ENCODE measurements at places on chromosomes 3 and 15.

GRCh38 chr3:13801361-13802204 lies 78.3 kb downstream of the WNT7A start:
- DNase-seq, result no peak

- peak; percentile 70 for DNase-seq
These were observed 344.6 kb upstream of the DCBLD2 start for GRCh38 chr3:99246010-99246654.

DNA sequence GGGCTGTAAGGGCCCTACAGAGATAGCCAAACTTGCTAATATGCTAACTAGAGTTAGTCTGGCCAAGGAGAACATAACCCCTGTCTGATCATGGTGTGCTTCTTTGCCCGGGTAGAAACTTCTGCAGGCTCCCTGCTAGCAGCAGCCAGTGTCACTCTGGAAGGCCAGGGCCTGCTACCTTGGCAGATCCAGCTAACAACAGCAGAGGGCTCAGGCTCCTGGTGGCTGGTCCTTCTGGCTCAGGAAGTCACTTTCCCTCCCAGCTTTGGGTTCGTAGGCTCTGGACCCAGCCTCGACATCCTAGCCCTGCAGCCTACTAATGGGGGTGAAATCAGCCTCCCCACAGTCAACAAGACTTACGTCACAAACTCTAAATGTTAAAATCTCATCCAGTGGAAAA lies 373.7 kb upstream of the RGMA start:
- no peak for DNase-seq

- peak; percentile 92 for DNase-seq
These were observed 41.0 kb upstream of the PRICKLE2 start for GRCh38 chr3:64266065-64266931.

DNA sequence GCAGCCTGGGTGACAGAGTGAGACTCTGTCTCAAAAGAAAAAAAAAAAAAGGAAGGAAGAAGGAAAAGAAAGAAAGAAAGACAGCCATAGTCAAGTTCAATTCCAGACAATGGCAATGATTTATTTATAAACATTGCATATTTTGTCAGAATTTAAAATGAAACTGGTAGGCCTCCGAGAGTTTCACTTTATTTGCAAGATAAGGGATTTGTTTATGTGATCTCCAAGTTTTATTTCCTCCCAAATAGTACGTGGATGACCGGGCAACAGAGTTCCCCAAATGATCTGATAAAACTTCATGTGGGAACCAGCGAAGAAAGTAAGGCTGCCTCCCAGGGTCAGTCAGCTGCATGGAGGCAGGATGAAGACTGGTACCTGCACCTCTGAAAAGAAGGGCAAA lies 28.6 kb upstream of the MOBP start:
- DNase-seq, result no peak

- DNase-seq, result no peak
These were observed 88.9 kb upstream of the THBS1 start for GRCh38 chr15:39491886-39492490.

DNA sequence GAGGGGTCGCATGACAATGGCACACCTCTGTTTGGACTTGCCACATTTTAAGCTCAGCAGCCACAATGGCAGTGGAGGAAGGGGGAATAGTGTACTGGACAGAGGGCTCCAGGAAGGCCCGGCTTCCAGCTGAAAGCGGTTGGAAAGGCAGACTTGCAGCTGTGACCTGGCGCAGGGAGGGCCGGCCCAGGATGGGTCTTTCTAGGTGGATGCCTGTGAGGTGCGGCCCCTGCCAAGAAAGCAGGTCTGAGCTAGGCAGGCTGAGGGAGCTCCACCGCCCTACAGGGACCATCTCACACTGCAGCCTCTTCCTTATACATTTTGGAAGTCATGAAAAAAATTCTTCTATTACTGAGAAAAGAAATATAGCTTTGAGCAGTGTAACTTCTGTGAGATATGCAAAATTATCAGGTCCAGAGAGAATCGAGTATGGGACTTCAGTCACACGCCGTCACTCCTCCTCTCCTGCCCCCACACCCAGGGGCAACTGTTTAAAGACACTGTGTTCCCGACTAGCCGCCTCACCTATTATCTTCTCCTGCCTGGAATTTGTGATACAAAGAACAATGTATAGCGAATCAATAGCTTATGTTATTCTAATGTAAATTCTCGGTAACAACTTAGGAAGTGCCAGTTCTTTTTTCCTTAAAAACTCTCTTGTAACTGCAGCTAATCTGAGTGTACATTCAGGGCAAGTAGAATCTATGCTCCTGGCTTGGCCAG lies 331.0 kb downstream of the OCA2 start:
- no peak for DNase-seq

GRCh38 chr3:64185436-64185835 lies 39.8 kb downstream of the PRICKLE2 start:
- DNase-seq, result peak; percentile 65

GRCh38 chr3:4884888-4885287 lies 94.3 kb upstream of the BHLHE40 start:
- DNase-seq, result no peak

DNA sequence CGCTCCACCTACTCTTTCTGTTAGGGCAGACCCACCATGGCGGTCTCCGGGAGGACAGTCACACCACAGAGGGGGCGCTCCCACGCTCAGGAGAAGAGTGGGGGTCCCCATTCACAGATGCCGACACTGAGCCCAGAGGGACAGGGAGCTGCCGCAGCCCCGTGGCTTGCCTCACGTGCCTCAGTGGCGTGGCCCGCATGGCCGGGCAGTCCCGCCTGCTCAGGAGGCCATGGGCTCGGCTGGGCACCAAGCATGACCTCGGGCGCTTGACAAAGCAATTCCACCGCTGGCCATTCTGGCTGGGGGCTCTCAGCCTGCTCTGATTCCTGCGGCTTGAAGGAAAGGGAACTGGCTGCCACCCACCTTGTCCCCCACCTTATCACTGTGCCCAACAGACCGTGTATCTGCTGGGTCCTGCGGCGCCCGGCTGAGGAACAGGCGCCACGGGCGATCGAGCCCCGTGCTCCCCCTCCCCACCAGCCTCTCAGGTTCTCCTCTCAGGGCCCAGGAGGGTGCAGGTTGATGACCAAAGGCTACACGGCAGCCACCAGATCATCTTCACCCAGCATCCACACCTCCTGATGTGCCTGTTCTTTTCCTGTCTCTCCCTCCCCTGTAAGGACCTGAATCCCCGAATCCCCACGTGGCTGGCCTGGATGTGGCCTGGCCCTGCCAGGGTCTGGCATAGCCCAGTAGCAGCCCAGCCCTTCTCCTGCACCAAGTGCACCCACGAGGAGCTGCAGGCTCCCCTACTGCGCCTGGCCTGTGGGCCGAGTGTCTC lies 20.7 kb downstream of the CYFIP1 start:
- DNase-seq, result no peak

- DNase-seq, result no peak
These were observed 18.2 kb downstream of the FAN1 start for GRCh38 chr15:30921781-30922479.

GRCh38 chr3:5888851-5889250 lies 701.3 kb downstream of the EDEM1 start:
- no peak for DNase-seq

DNA sequence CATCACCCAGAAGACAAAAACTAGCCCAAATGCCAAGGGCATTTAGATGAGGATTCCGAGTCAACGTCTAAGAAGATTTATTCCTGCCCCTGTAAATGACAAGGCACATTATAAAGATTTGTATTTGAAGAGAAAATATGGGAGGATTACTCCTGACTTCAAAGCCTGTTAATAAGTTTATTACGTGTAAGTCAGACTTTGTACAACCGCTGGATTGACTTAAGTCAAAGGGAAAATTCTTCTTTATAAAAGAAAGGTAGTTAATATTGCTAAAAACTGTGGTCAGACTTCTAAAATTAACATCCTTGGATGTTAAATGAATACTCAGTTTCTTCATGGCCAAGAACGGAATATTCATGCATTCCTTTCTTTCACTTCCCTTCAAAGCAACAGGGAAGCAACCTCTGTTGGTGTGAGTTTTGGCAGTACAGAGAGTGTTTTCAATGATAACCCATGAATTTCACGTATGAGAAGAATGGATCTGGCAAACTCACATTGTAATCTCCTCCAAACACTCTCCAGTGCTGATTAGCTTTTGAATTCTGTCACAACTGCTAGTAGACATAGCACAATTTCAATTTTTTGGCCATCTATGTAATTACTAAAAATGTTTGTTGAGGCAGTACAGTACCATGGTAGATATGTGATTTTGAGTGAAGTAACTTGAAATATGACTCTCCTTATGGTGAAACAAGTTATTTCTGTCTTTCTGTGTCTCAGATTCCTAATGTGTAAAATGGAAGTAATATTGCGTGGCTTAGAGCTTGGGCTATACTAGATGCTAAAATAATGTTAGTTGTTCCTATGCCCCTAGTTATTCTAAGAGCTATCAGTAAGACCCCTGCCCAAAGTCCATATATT lies 62.0 kb downstream of the PLD1 start:
- peak; percentile 6 for DNase-seq

DNA sequence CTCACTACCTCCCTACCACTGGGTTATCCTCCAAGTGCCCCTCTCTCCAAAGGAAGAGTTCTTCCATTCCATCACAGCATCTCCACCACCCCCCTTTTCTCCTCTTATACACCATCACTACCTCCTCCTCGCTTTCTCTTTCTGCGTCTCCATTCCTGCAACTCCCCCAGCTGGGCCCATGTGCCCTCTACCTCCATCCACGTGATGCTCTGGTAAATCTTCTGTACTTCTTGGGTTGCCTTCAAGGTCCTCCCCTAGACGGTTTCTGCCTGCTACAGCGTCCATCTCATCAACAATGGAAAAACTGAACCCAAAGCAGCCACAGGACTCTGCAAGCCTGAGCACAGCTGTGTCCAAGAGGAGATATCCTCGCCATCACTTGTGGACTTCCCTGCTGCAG lies 129.5 kb upstream of the SLCO3A1 start:
- DNase-seq, result no peak

DNA sequence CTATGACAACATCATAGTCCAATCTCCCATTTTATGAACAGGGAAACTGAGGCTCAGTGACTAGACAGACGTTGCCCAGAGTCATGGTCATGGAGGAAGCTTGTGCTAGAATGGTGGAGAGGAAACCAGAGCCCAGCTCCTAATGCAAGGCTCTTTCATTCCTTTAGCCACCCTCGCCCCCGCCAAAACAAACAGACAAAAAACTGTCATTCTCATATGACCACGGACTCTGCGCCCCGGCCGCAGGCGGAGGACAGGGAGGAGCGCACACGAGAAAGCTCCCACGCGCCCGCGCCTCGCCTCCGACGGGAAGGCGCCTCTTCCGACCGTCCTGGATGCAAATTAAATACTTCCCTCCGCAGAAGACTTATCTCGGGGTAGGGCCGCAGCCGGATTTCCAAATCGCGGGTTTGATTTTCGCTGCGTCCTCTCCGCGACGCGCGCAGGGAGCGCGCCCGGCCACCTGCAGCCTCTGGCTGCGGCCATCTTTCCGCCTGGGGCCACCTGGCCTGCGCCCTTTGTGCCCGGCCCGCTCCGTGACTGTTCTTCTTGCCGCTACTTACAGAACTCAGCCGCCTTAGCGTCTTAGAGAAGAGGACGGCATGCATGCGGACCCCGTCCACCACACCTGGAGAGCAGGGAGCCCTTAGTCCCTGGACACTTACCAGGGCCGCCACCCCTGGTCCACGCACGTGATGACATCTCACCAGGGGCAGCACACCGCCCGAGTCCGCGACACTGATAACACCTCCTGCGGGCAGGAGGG lies 670 bp upstream of the ATP13A3 start:
- DNase-seq, result peak; percentile 60

DNA sequence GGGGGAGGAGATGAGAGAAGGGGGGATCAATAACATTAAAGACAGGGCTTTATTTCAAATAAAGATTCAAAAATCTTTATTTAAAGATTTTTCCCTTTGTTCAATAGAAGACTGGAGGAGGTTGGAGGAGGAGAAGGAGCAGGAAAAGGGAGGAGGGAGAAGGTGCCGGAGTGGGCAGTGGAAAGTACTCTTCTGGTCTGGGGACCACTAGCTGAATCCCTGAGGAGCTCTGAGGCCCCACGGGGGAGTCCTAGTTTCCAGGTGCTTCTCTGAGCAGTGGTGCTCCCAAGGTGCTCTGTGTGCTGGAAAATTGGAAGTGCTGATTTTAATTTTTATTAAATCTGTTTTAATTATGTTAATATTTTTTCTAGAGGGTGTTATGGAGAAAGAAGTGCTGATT lies 19.4 kb upstream of the SEMA4B start:
- DNase-seq, result no peak

DNA sequence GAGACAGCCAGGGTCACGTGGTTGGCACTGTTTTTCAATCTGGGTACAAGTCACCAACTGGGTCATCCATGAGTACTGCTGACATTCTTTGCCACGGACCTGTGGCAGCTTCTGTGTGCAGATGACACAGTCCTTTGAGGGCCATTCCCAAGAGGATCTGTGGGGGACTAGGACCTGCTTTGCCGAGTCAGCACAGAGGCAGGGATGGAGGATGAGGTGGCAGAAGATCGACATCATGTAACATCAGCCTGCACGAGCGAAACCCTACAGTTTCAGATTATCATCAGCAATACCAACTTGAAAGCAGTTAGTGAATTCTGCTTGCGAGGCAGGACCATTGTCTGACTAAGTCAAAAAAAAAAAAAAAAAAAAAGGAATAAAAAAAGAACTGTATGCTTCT lies 227.7 kb downstream of the FOXP1 start:
- no peak for DNase-seq

DNA sequence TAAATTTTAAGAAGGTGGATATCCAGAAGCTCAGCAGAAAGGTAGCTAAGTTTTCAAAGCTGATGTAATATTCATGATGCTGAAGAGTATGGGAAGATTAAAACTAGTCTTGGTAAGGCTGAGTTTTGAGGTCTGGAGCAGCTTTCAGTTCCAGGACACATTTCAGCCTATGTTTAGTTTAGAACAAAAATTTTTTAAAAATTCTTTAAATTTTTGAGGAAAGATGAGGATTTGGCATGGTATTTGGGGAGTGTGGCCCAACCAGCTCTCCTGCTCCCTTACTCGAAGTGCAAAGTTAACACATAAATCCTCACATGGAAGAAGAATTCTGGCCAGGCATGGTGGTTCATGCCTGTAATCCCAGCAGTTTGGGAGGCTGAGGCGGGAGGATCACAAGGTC lies 1039.1 kb downstream of the NAALADL2 start:
- no peak for DNase-seq

DNA sequence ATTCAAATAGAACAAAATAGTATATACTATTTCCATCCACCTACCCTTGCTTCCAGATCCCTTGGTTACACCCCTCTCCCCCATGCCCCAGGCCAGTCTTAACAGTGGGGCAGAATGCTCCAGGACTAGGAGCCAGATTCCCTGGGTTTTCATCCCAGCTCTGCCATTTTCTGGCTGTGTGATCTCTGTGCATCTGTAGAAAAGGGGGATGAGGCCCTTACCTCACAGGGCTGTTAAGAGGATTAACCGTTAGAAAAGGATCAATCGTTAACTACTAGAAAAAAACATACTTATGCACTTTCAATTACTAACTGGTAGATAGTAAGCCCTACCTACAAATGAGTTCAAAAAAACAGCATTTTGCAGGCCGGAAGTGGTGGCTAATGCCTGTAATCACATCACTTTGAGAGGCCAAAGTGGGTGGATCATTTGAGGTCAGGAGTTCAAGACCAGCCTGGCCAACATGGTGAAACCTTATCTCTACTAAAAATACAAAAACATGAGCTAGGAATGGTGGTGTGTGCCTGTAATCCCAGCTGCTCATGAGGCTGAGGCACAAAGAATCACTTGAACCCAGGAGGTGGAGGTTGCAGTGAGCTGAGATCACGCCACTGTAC lies 11.7 kb downstream of the EBLN2 start:
- DNase-seq, result no peak

- no peak for DNase-seq
These were observed 8.1 kb downstream of the CIB1 start for GRCh38 chr15:90225504-90226234.

- DNase-seq, result peak; percentile 94
These were observed 17.7 kb downstream of the CHD2 start for GRCh38 chr15:92917598-92918407.

All from GM23248 (cell line).